ENCODE measurements at places on chromosomes 5 and 9. TPM values are rescaled to one million over a fixed set of nuclear protein-coding genes. Genes with fewer than 3 reads are reported as not detected.

DNA sequence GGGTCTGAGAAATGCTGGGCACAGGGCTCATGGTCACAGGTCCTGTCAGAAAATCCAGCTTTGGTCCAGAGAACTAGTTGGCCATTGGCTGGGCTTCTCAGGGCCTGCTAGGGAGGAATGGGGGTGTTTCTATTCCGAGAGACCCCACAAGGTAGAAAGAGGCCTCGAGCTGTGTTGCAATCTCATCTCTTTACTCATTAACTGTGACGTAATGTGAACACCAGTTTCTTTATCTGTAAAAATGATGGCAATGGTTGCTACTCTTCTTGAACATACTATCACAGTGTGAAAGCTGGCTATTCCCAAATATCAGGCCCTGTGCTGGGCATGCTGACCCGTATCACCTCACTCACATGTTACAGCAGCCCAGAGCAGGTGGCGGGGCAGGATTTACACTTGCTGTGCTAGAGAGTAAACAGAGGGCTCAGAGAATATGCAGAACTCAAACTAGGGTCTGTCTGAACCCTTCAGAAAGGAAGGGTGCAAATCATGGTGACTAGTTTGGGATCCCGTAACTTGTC, 35.7 kb upstream of the SLC25A51 start:
- peaks cover 4% of the 10 kb centered on the region for H3K36me3 ChIP-seq
- no peak overlapping the region for H3K4me3 ChIP-seq
- DNase-seq: no peak
- no peaks in the 10 kb centered on the region for H3K27me3 ChIP-seq
- peaks cover 25% of the 10 kb centered on the region for H3K4me1 ChIP-seq

GRCh38 chr5:73268826-73269225, 95.8 kb downstream of the TMEM174 start:
- H3K4me1 ChIP-seq: peaks cover 4% of the 10 kb centered on the region
- H3K36me3 ChIP-seq: no peaks in the 10 kb centered on the region
- no peak for DNase-seq
- no peak overlapping the region for H3K4me3 ChIP-seq
- H3K27ac ChIP-seq: no peak overlapping the region

- no peak overlapping the region for H3K4me3 ChIP-seq
- no peak for DNase-seq
- peaks cover 22% of the 10 kb centered on the region for H3K4me1 ChIP-seq
- H3K36me3 ChIP-seq: no peaks in the 10 kb centered on the region
- H3K27ac ChIP-seq: no peak overlapping the region
Observed at GRCh38 chr5:14810928-14811572, 60.5 kb downstream of the ANKH start.

- DNase-seq: no peak
- no peaks in the 10 kb centered on the region for H3K27me3 ChIP-seq
- no peak overlapping the region for H3K4me3 ChIP-seq
- peaks cover 15% of the 10 kb centered on the region for H3K4me1 ChIP-seq
- H3K27ac ChIP-seq: no peak overlapping the region
Observed at GRCh38 chr9:133830310-133830709, 92.2 kb upstream of the SARDH start.

Gene MAP3K1
- 55.2 TPM for total RNA-seq

Gene LAMC3
- 24.3 TPM for total RNA-seq

- no peak overlapping the region for H3K4me3 ChIP-seq
- H3K36me3 ChIP-seq: no peaks in the 10 kb centered on the region
- no peak overlapping the region for H3K27ac ChIP-seq
- no peaks in the 10 kb centered on the region for H3K27me3 ChIP-seq
- peaks cover 2% of the 10 kb centered on the region for H3K4me1 ChIP-seq
Observed at GRCh38 chr9:16133556-16134227, 580.8 kb downstream of the CCDC171 start.
